HL-60 (cell line): ENCODE measurements at places on chromosomes 3 and 15.
A peak's percentile ranks its signal among the peaks of the same experiment; 100 is the strongest.

DNA sequence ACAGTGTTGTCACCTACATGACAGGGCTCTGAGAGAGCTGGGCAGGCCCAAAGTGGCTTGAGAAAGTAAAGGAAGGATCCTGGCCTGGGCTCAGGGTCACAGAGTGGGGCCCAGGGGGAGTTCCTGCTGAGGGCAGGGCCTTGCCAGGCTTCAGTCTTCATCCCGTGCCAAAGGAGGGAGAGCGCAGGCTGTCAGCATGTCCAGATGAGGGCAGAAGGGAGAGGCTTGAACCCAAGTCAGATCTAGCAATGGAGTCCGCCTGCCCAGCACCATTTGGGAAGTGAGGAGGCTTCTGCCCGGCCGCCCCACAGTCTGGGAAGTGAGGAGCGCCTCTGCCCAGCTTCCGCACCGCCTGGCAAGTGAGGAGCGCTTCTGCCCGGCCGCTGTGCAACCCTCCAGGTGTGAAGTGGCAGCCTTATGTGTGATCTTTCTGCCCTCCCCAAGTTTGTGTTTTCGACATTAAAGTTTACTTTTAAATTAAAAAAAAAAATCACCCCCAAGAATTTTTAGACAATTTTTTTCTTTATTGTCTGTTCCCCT is 303.6 kb upstream of the PROK2 start:
- DNase-seq, result no peak

- no peak for DNase-seq
Observed at GRCh38 chr15:86483936-86484335, 404.3 kb downstream of the AGBL1 start.

- DNase-seq, result no peak
Observed at GRCh38 chr3:12716605-12717151, 42.4 kb downstream of the TMEM40 start.

GRCh38 chr3:150480877-150481276 is 65.4 kb downstream of the SERP1 start:
- DNase-seq, result no peak

GRCh38 chr15:89140595-89140994 is 52.3 kb downstream of the ABHD2 start:
- peak; percentile 72 for DNase-seq
